ENCODE measurements at places on chromosomes 4 and X. TPM values are rescaled to one million over a fixed set of nuclear protein-coding genes. Genes with fewer than 3 reads are reported as not detected.

PAGE2B gene
- 0.29 TPM for polyA plus RNA-seq

PTCHD1 gene
- polyA plus RNA-seq = 0.95 TPM

MAML3 gene
- 3.9 TPM for polyA plus RNA-seq

SSX3 gene
- polyA plus RNA-seq = not detected

NEIL3 gene
- 2.4 TPM for polyA plus RNA-seq

KLB gene
- 0.09 TPM for polyA plus RNA-seq

SCML1 gene
- polyA plus RNA-seq = 13.6 TPM

NR3C2 gene
- 14.1 TPM for polyA plus RNA-seq

MAGEB10 gene
- polyA plus RNA-seq = not detected

CENPU gene
- polyA plus RNA-seq = 16.5 TPM

GPC4 gene
- 95.4 TPM for polyA plus RNA-seq

SULT1B1 gene
- polyA plus RNA-seq = 0.61 TPM

CC2D2A gene
- 10.8 TPM for polyA plus RNA-seq

STAG2 gene
- 71.2 TPM for polyA plus RNA-seq

PPARGC1A gene
- 7.5 TPM for polyA plus RNA-seq

CACNA1F gene
- 0.03 TPM for polyA plus RNA-seq

PCDH10 gene
- 0.29 TPM for polyA plus RNA-seq

NWD2 gene
- polyA plus RNA-seq = not detected

MID1 gene
- 22.2 TPM for polyA plus RNA-seq

LDOC1 gene
- polyA plus RNA-seq = 36.1 TPM

BBS12 gene
- polyA plus RNA-seq = 3.1 TPM

HTN1 gene
- 0.08 TPM for polyA plus RNA-seq

SYTL5 gene
- 0.11 TPM for polyA plus RNA-seq

TMPRSS11A gene
- polyA plus RNA-seq = 0.05 TPM

COL4A6 gene
- polyA plus RNA-seq = 1.7 TPM

Measured in forelimb muscle (tissue), 1 donor.